Effector CD8-positive, alpha-beta T cell (primary cell): ENCODE measurements at places on chromosomes 1 and 21.

GRCh38 chr21:32413015-32413504 is 554 bp downstream of the EVA1C start:
- no peak for DNase-seq

GRCh38 chr1:17211377-17211776 is 6.4 kb downstream of the PADI1 start:
- no peak for DNase-seq

DNA sequence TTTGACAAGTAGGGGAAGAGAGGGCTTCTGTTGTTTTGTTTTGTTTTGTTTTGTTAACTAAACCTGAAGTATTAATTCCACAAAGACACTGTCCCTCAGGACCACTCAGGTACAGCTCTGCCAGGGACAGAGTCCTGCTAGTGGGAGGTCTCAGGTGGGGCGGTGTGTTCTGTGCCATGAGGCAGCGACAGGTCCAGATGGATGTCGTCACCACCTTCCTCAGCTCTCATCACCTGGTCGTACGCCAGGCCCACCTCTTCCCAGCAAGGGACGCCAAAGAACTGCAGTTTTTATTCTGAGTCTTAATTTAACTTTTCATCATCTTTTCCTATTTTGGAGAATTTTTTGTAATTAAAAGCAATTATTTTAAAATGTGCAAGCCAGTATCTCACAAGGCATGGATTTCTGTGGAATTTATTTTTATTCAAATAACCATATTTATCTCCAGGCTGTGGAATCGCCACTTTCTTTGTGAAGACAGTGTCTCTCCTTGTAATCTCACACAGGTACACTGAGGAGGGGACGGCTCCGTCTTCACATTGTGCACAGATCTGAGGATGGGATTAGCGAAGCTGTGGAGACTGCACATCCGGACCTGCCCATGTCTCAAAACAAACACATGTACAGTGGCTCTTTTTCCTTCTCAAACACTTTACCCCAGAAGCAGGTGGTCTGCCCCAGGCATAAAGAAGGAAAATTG is 62.5 kb downstream of the POFUT2 start:
- DNase-seq: no peak

DNA sequence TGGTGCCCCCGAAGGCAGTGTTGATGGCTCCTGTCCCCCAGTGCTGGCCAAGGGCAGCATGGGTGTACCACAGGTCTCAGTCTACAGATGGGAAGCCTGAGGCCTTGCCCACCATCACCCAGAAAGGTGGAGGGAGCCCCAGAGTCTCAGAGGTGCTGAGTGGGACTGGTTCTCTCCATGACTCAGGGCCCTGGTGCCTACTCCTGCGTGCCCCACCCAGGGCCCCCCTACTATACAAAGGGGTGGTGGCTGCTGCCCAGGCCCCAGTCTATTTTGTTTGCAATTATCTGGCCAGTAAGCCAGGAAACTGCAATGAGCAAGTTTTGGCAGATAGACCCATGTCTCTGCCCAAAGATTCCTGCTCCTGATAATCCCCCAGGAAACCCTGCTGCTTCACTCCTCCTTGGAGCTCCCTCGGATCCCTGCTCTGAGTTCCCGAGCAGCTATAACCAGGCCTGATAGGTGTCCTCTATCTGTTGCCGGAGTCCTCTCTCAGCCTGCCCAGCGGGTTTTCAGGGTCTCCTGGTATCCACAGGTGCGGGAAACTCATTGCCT is 41.7 kb downstream of the EDN2 start:
- no peak for DNase-seq

DNA sequence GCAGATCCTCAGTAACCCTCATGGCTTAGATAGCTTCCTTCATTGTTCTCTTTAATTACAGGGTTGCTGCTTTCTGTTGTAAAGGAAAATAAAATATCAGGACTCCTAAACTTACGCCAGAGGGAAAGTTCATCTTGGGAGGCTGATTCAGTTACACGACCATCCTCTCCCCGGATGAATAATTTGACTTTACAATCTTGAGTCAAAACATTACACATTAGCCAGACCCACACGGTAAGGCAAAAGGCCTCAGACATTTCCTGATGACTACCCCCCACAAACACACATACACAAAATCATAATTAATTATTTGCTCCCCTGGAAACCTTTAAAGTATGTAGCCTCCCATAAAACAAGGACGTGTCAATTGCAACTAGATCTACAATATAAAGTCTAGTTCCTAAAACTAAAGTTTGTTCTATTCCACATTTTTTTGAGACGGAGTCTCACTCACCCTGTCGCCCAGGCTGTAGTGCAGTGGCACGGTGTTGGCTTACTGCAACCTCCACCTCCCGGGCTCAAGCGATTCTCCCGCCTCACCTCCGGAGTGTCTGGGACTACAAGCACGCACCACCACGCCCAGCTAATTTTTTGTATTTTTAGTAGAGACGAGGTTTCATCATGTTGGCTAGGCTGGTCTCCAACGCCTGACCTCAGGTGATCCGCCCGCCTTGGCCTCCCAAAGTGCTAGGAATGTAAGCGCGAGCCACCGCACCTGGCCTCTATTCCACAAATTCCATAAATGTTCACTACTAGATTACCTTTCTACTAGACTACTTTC is 830 bp upstream of the PRDX1 start:
- no peak for DNase-seq

DNA sequence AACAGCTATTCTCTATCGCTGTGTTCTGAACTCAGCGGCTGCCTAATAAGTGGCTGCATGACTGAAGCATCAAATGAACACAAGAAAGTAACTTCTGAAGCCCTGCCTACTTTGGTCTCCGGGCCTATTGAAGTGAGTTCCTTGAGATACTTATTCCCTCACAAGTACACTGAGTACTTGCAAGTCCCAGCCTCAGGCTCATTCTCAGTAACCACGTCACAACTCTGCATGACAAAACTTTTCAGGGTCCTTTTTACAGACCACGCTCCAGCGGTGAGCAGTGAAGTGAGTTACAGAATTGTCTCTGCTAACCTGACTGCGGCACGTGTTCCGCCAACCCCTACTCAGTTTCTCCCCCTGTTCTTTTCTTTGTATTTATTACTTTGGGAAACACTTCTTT is 1342.7 kb upstream of the ADGRL4 start:
- DNase-seq: no peak

GRCh38 chr21:45405271-45405818 is 380 bp downstream of the COL18A1 start:
- no peak for DNase-seq

- no peak for DNase-seq
Measured at GRCh38 chr1:219794085-219794743, 134.1 kb downstream of the SLC30A10 start.

DNA sequence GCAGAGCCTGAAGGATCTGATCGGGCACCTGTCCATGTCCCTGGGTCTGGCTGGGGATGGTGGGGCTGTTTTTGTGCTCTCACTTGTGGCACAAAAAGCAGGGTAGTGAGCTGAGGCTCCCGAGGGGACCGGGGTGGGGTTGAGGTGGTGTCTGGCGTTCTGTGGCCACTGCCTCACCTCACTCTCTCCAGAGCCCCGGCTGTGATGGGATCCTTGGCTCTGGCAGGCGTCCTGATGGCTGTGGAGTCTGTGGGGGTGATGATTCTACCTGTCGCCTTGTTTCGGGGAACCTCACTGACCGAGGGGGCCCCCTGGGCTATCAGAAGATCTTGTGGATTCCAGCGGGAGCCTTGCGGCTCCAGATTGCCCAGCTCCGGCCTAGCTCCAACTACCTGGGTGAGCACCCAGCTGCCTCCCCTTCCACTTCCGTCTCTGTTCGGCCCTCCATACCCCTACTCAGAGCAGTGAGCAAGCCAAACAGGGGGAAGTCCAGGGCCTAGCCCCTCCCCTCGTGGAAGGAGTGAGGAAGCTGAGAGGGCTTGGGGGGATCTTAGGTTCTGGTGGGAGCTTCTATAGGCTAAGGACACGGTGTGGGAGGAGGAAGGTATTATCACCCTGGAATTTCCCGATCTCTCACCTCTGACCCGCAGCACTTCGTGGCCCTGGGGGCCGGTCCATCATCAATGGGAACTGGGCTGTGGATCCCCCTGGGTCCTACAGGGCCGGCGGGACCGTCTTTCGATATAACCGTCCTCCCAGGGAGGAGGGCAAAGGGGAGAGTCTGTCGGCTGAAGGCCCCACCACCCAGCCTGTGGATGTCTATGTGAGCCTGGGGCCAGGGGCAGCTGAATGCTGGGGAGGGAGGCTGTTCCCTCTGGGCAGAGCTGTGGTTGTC is 7.0 kb downstream of the ADAMTSL4 start:
- DNase-seq: no peak

DNA sequence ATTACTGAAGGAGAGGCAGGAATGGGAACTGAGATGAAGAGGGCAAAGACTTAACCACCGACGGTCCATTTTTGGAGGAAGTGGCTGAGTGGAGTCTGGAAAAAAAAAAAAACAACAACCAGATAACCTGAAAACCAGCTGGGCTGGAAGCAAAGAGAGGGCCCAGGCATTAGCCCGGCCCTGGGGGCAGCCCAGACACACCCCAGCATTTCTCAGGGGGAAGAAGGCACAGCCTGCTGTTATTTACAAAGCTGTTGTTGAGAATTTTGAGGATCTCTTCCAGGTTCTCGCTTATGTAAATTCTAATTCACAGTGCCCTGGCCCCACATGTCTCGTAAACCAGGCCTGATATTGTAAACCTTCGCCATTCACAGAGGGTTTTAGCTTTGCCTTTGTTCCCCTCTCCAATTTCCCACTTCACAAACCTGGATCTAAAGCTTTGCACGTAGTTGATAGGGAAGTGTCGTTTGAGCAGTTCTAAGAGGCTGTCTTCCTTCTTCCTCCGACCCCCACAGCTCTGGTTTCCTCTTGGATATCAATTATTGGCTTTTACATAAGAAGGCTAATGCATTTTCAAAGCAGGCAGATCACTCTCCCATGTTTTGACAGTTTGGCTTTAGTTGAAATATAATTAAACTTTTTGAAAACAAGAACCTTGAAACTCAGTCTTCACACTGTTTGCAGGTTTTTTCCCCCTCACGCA is 161.8 kb upstream of the IRF2BP2 start:
- DNase-seq: no peak

GRCh38 chr1:111727056-111727455 is 12.1 kb downstream of the INKA2 start:
- DNase-seq: no peak

GRCh38 chr1:11046625-11047365 is at the start of gene MASP2:
Gene MASP2, minus strand, starts transcription at chr1:11047239. Its CDS starts 32 bp downstream, at chr1:11047207.
- no peak for DNase-seq

DNA sequence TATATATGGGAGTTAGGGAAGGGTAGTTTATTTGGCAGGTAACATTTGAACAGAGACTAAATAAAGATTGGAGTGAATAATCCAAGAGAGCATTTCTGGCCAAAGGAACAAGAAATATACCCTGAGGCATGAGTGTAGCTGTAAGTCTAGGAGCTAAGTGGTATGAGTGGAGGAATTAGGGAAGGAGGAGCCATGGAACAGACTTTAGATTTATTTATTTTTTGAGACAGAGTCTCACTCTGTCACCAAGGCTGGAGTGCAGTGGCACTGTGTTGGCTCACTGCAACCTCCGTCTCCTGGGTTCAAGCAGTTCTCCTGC is 18.4 kb downstream of the CAPZA1 start:
- no peak for DNase-seq

DNA sequence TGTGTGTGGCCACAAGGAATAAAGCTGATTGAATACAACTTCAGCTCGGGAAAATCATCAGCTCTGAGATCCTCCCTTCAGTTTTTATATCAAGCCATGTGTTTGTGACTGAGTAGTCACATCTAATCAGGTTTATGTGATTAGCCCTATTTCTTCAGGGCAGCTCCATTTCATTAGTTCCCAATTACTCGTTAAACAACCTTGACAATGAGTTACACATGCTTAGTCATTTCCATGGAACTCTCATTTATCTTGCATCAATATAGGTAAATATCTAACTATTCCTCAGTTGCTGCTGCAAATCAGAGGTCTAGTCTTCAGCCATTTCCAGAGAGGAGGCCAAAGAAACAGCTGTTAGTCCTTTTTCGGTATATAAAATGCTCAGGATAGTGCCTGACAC is 16.3 kb downstream of the CRB1 start:
- DNase-seq: no peak

- no peak for DNase-seq
Measured at GRCh38 chr1:107450899-107451664, 310.2 kb downstream of the NTNG1 start.
